Cardiac septum (tissue), 1 donor: ENCODE measurements at places on chromosomes 13 and 19. TPM values are rescaled to one million over a fixed set of nuclear protein-coding genes. Genes with fewer than 3 reads are reported as not detected.

DNA sequence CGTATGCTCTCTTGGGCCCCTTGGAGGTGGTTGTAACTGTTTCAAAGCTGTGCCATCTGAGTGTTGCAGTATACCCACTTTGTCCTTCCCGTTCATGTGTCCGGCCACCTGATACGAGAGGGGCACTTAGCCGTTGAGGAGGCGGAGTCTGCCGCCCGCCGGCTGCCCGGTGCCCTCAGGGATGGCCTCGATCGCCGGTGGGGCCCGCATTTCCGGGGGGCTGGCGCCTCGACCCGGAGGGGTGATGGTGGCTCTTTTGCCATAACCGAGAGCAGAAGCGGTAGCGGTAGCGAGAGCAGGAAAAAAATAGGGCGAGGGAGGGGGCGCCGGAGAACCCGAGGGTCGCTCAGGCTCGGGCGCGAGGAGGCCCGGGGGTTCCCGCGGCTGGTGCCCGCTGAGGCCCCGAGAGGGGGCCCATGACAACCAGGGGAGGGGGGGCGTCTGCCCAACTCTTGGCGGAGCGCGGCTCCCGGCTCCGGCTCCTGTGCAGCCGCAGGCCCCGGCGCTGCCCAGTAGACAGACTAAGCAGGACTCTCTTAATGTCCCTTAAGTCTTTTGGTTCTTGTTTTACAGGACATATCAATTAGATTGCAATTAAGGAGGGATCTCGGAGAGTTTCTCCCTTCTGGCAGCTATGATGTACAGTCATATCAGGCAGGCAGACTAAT lies 342.7 kb upstream of the SGCG start:
- no peak for DNase-seq

GRCh38 chr13:111984349-111984748 lies 82.6 kb upstream of the SOX1 start:
- DNase-seq = no peak

- DNase-seq = no peak
Observed at GRCh38 chr13:41859565-41859964, 101.3 kb downstream of the VWA8 start.

DNA sequence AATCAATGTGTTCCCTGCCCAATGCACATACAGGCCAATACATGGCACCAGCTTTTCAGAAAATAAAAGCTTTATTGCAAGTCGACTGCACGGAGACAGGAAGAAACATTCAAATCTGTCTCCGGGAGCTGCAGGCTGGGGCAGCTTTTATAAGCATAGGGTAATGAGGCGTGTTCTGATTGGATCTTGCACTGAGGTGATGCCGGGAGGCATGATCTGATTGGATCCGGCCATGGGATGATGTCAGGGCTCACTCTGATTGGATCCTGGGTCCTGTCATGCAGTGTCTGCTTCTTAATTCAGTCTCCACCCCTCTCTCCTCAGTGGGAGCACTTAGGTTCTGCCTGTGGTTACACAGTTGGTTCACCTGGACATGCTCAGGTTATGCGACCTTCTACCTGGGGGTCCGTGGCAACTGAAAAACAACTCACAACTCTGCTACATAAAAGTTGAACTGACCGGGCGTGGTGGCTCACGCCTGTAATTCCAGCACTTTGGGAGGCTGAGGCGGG lies 11.8 kb upstream of the FBN3 start:
- DNase-seq = no peak

PSG6 gene
- total RNA-seq = not detected

CYP4F2 gene
- not detected for total RNA-seq

DNA sequence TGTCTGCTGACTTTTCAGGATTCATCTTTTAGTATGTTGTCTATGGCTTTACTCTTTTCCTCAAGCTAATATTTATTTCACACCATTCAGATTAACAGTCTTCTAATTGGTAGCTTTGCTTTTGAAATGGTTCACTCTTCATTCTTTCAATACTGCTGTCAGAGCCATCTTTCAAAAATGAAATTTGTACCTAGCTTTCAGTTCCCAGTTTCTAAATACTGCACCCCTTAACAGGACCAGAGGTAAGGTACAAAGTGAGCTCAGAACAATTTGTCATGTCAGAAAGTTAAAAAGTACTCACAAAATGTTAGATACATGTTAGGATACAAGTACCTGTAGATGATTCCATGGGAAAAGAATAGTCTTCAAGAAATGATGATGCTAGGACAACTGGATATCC lies 83.0 kb downstream of the FNDC3A start:
- DNase-seq = no peak

- peak; percentile 91 for DNase-seq
Observed at GRCh38 chr19:17847538-17848366, at the start of gene JAK3. Gene JAK3, minus strand, starts transcription at chr19:17847982. Its CDS starts 3,565 bp downstream, at chr19:17844417.

GRCh38 chr19:35140207-35140961 lies 1.8 kb downstream of the FXYD1 start:
- DNase-seq = no peak

- DNase-seq = no peak
Observed at GRCh38 chr19:19126102-19126501, 12.2 kb downstream of the TMEM161A start.

- no peak for DNase-seq
Observed at GRCh38 chr13:107296804-107297203, 728.9 kb upstream of the ARGLU1 start.

IGLON5 gene
- total RNA-seq = not detected

PTH2 gene
- total RNA-seq = not detected

RFPL4A gene
- total RNA-seq = 0.46 TPM

- no peak for DNase-seq
Observed at GRCh38 chr13:86882835-86883234, 788.3 kb upstream of the SLITRK5 start.

GRCh38 chr13:75838366-75839005 lies 202.4 kb downstream of the LMO7 start:
- DNase-seq = no peak

ZNF497 gene
- total RNA-seq = 0.40 TPM

POSTN gene
- total RNA-seq = 109 TPM

CELF5 gene
- total RNA-seq = not detected

- no peak for DNase-seq
Observed at GRCh38 chr13:92717857-92718256, 508.8 kb upstream of the GPC6 start.

GRCh38 chr19:10352764-10353671 lies 13.6 kb upstream of the ICAM3 start:
- peak; percentile 85 for DNase-seq

C5AR1 gene
- total RNA-seq = 12.9 TPM
